NCI-H2107 (cell line): ENCODE measurements at places on chromosomes 2 and 18.

DNA sequence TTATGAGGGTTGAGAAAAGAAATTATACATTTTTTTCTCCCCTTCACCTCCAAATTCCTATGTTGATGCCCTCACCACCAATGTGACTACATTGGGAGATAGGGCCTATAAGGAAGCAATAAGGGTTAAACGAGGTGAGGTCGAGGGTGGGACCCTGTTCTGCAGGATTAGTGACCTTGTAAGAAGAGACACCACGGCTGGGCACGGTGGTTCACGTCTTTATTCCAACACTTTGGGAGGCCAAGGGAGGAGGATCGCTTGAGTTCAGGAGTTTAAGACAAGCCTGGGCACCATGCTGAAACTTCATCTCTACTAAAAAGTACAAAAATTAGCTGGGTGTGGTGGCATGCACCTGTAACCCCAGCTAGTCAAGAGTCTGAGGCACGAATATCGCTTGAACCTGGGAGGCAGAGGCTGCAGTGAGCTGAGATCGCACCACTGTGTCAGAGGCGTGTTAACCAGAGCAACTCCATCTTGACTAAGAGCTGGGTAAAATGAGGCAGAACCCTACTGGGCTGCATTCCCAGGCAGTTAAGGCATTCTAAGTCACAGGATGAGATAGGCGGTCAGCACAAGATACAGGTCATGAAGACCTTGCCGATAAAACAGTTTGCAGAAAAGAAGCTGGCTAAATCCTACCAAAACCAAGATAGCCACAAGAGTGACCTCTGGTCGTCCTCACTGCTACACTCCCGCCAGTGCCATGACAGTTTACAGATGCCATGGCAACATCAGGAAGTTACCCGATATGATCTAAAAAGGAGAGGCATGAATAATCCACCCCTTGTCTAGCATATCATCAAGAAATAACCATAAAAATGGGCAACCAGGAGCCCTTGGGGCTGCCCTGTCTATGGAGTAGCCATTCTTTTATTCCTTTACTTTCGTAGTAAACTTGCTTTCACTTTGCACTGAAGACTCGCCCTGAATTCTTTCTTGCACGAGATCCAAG, 77.0 kb downstream of the NCAPH start:
- no peak for DNase-seq

DNA sequence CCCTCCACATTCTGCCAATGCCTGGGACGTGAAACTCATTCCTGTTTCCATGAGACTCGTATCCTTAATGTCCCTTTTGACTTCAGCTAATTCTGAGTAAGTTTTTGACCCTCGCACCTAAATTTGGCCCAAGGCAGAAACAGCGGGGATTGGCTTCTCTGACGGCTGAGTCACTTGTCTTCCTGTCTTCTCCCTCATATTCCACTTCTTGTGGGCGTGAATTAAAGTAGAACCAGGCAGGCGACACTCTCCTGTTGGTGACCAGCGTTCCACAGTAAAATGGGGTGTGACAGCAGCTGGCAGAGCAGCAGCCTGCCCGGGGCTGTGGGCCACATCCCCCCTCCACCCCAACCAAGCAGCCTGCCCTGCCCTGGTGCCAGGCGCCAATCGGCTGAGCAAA, 15.5 kb downstream of the TTC32 start:
- DNase-seq: no peak

DNA sequence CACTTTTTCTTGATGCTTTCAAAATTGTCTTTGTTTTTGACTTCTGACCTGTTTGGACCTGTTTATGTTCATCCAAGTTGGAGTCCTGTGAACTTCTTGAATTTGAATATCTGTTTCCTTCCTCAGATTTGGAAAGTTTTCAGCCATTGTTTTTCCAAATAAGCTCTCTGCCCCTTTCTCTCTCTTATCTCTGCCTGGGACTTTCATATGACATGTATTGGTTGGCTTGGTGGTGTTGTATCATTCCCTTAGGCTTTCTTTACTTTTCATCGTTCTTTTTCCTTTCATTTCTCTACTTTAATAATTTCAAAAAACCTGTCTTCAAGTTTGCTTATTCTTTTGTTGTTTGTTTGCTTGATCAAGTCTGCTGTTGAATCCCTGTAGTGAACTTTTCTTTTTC, 60.1 kb upstream of the LDLRAD4 start:
- no peak for DNase-seq

DNA sequence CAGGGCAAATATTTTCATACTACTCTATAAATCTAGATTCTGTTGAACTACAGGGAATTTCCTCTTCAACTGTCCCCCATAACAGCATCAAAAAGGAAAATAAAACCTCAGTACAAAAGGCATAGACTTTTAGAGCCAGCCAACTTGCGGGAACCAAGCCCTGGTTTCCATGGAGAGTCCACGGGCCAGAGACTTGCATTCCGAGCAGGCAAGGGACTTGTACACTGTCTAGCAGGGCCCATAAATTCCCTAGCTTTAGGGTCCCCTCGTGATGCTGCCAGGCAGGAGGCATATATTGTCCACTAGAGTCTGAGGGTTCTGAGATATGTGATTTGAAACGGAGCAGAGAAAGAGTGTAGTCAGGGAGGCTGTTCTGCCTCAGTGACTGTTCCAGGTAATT, 153.1 kb upstream of the SLC14A2 start:
- no peak for DNase-seq

DNA sequence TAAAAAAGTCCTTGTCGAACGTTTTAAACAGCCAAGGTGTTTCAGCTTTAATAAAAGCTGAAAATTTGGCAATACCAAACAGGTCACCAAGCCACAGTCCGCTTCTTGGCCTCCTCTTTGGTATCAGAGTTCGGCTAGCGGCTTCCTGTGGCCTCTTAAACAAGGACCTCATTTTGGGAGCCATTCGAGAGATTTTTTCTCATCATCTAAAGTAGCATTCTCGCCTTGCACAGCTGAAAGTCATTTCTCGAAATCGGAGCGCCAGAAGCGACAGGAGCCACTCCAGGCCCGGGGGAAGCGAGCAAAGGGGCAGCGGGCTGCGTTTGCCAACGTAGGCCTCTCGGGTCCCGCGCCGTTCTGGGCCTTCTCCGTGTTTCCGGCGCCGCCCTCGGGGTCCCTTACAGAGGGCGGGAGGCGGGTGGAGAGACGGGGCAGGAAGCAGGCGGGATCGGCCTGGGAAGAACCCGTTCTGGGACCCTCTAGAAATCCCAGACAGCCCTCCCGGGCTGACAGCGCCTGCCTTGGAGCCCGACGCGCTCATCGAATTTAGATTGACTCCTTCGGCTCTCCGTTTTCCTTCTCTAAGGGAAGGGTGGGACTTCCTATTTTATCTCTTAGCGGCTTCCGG, 522 bp upstream of the ZNF407 start:
- DNase-seq: no peak

- DNase-seq: no peak
These were observed 15.7 kb downstream of the C2orf69 start for GRCh38 chr2:199926806-199927205.

GRCh38 chr2:212912445-212913103, 238.8 kb downstream of the IKZF2 start:
- no peak for DNase-seq

GRCh38 chr2:154709215-154709614, 10.7 kb downstream of the KCNJ3 start:
- DNase-seq: no peak

DNA sequence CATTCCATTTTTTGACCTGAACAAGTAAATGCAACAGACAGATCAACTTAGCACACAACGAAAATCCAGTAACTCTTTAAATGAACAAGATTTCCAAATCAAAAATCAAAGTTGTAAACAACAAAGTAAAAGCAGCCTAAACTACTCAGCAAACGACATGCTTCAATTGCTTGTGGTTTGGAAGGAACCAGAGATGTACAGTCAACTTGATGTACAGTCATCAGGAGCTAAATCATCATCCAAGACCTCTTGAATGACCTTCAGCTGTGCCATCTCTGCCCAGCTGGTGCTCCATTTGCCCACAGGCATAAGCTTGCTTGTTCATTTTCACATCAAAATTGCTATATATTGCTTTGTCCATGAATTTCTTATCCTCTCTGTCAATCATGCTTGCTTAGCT, 109.8 kb downstream of the UPP2 start:
- no peak for DNase-seq

DNA sequence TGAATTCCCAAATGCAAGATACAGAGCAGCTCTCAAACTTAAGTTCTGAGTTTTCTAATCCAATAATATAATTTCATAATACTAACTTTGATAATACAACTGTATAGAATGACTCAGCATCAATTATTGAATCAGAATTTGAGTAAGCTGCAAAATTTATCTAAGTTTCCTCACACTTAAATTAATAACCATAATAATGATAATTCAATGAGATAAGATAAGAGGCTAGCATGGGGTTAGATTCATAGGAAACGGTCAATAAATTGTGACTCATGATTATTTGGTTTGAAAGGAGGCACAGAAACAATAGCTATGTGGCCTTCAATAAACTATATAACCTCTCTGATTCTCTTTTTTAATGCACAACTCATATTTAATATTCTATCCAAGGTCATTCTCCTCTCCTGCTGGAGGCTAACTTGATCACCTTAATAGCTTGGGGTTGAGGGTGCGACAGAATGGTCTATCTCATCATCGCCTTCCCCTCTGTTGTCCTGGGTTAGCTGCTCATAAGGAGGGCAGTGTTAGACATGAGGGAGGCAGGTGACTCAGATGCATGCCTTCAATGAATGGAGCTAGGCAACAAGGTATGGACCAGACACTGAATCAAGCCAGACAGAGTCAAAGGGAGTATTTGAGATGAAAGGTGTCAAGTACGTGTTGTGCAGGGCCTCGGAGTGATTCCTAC, 36.2 kb upstream of the BMP10 start:
- no peak for DNase-seq

- DNase-seq: no peak
These were observed 109.0 kb upstream of the CXCR4 start for GRCh38 chr2:136226903-136227302.

- DNase-seq: no peak
These were observed 11.2 kb upstream of the SCYGR5 start for GRCh38 chr2:227655454-227655853.

DNA sequence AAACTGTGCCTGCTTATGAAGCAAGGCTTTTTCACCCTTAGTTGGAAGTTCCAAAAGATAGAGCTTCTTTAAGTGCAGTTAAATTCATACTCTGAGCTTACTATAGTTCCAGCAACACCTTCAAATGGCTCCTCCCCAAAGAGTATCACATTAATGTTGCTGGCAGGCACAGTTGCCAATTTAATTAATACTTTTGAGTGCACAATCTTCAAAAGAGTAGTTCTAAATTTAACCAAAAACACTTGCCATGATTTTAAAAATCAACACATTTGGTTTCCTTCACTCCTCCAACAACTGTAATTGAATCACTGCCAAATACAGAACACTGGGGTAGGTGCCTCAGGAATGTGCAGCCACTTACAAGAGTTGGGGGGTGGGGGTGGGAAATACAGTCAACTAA, 150.6 kb upstream of the UBE2E3 start:
- DNase-seq: no peak

GRCh38 chr2:135055182-135055786, 3.2 kb downstream of the RAB3GAP1 start:
- no peak for DNase-seq

DNA sequence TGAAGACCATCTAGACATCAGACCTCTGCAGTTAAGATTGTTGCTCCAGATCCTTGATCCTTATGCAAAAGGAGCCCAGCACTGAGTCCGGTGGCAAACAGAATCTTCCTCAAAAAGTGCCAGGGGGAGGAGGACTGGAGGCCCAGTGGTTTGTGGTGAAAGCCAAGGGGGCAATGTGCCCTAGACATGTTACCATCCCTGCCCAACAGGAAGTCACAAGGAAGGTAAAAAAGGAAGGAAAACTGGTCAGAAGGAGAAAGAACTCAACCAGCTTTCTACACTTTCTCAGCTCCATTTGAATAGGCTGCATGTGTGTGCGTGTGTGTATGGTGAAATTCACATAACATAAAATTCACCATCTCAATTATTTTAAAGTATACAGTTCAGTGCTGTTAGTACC, 25.0 kb upstream of the KDM3A start:
- DNase-seq: no peak

DNA sequence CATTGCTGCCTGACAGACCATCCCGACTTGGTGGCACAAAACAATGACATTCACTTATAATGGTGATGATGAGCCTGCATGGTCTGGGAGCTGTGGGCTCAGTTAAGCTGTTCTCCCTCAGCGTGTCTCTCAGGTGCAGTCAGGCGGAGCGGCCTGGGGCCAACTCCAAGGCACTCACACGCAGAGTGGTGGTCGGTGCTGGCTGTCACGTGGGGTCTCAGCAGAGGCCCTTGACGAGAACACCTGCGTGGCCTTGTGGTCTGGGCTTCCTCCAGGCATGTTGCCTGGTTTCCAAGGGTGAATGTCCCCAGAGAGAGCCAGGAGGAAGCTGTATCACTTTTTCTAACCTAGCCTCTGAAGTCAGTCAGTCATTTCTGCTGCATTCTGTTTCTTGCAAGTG, 29.8 kb downstream of the ARMC9 start:
- DNase-seq: peak; percentile 29

GRCh38 chr2:67008155-67008554, 389.0 kb upstream of the ETAA1 start:
- no peak for DNase-seq

- DNase-seq: no peak
These were observed 144.4 kb downstream of the THSD7B start for GRCh38 chr2:136909777-136910176.

DNA sequence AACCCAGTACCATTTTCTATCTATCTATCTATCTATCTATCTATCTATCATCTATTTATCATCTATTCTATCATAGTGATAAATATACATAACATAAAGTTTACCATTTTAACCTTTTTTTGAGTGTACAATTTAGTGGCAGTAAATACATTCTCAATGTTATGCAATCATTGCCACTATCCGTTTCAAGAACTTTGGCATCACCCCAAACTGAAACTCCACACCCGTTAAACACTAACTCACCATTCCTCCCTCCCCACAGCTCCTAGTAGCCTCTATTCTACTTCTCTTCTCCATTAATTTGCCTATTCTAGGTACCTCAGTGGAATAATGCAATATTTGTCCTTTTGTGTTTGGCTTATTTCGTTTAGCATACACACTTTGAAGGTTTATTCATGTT, 82.5 kb upstream of the KCNE4 start:
- DNase-seq: no peak

DNA sequence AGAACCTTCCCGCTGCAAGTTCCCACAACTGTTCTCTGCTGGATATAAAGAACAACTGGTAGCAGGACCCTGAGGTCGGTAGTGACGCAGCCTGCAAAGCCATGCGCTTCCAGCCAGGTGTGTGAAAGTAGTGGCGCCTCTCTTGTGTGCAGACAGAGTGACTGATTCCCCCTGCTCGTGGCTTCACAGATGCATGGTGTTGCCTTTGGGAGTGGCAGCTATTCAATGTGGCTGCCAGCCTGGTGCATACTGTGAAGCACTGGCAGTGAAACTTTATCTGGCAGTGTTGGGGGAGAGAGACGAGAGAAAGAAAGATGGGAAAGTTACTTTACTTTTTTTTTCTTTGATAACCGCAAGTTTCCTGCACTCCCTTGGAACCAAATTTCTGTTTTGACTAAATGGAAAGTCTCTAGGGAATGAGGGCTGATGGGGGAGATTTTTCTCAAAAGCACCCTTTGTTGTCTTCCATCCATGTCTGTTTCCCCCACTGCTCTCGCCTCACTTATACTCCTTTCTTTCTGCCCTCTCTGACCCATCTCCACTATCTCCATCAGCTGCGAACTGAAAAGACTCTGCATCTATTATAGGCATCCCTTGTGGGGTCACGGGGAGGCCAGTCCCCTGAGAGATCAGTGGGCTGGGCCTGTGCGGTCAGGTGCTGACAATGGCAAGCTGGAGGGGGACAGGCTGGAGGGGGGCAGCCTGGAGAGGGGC, 90.0 kb upstream of the TNP1 start:
- DNase-seq: no peak
